ENCODE measurements at places on chromosomes 4 and X.

- no peak for DNase-seq
Observed at GRCh38 chr4:2236944-2237666, 4.8 kb downstream of the HAUS3 start.

DNA sequence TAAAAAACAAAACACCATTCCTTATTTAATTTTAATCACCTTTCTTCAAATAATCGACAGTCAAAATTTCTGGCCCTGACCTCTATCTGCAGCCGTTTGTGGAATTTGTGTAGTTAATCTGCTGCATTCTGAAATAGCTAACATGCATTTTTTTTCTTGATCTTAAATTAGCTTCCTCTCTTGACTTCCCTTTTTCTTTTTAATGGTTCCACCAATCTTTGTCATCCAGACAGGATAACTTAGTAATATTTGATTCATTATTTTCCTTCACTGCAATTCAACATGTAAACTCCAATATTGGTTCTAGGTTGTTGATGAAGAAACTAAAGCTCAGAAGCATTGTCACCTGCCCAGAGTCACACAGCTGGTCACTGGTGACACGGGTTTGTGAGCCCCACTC, 77.3 kb downstream of the ARHGAP10 start:
- no peak for DNase-seq

- no peak for DNase-seq
Observed at GRCh38 chrX:81367291-81367690, 165.4 kb downstream of the SH3BGRL start.

DNA sequence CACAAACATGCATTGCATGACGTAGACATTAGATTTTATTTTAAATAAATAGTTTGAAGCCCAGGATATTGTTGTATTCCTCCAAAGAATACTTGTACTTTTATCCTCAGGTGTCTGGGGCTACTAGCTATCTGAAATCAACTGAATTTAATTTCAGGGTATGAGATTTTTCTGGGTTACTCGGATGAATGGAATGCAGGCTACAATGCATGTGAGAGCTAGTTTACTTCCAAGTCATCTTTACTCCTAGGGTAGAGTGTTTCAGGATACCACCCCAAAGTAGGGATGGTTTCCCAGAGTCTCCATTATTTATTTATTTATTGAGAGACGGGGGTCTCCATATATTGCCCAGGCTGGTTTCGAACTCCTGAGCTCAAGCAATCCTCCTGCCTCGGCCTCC, 66.4 kb downstream of the HPRT1 start:
- no peak for DNase-seq

- DNase-seq = no peak
Observed at GRCh38 chrX:110055616-110056015, 52.7 kb downstream of the TMEM164 start.

- peak; percentile 34 for DNase-seq
Observed at GRCh38 chr4:72701987-72702819, 133.2 kb upstream of the ADAMTS3 start.

- no peak for DNase-seq
Observed at GRCh38 chr4:68077301-68077700, 52.4 kb downstream of the TMPRSS11F start.

DNA sequence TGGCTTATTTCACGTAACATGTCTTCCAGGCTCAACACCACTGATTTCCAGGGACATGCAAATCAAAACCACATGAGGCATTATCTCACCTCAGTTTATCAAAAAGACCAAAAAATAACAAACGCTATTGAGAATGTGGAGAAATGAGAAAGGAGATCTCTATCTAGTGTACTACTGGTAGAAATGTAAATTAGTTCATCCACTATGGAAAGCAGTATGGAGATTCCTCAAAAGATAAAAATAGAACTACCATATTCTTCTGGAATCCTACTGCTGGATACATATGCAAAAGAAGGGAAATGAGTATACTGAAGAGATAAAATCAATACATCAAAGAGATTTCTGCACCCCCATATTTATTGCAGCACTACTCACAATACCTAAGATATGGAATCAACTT, 329.6 kb upstream of the NDST3 start:
- DNase-seq = no peak

DNA sequence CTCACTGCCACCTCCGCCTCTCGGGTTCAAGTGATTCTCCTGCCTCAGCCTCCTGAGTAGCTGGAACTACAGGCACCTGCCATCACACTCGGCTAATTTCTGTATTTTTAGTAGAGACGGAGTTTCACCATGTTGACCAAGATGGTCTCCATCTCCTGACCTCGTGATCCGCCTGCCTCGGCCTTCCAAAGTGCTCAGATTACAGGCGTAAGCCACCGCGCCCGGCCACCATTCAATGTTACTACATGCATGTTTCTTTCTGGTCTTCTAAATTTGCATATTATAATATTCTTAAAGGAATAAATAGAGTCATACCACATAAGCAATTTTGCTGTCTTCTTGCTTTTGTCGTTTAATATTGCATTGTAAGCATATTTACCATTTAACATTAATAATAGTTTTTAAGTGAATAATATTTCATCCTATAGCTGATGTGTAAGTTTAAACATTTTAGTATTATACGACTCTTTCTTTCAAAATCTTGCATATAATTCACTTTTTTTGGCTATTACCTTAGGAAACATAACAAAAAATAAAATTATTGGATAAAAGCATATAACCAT, 1270.4 kb downstream of the ADGRL3 start:
- DNase-seq = no peak

Data from globus pallidus (tissue), 1 donor.